Activated CD4-positive, alpha-beta T cell treated with anti-CD3 and anti-CD28 coated beads for 36 hours (primary cell): ENCODE measurements at places on chromosomes 1 and 21.

DNA sequence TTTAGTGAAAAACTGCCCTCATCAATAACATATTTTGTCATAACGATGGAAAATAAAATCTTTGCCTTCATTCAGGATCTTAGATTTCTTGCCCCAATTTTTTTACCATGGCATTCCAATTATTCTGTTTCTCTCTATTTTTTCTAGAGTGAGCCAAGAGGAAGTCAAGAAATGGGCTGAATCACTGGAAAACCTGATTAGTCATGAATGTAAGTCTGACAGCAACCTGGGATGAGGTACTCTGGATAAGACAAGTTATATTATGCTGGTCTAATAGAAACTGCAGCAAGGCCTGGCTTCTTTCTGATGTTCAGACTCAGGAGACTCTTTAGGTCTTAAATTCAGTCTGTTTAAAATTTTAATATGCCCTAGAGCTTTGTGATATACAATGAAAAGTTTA is 3.5 kb downstream of the RGS4 start:
- no peak for DNase-seq

DNA sequence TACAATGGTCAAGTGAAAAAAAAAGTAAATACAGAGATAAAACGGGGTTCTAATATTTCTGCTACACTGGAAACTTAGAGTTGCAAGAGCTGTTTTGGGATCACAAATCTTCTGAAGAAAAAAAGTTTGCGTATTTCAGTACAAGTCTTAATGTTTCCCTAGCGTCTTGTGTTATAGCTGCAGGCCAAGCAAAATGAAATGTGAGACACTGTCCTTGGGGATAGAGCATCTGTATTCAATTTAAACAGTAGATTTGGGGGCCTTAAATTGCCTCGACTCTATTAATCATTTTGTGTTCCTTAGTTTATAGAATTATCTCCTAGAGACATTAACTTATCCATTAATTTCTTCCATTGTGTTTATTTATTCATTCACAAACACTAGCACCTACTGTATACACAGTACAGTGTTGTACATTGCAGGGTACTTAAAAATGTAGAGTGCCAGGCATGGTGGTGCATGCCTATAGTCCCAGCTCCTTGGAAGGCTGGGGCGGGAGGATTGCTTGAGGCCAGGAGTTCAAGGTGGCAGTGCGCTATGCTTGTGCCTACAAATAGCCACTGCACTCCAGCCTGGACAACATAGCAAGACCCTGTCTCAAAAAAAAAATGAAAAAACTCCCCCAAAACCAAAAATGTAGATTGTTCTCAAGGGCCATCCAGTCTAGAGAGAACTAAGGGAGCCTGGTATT is 7.9 kb downstream of the DISC1 start:
- no peak for DNase-seq

GRCh38 chr21:15050568-15051377 is 14.0 kb downstream of the NRIP1 start:
- no peak for DNase-seq

GRCh38 chr1:172499636-172500141 is 33.3 kb upstream of the SUCO start:
- DNase-seq: peak; percentile 16

- DNase-seq: no peak
Observed at GRCh38 chr1:36991551-36991950, 42.8 kb downstream of the GRIK3 start.

GRCh38 chr1:60581455-60582220 is 500.7 kb upstream of the NFIA start:
- DNase-seq: no peak
